ENCODE measurements at places on chromosomes 7 and 10. TPM values are rescaled to one million over a fixed set of nuclear protein-coding genes. Genes with fewer than 3 reads are reported as not detected.

DNA sequence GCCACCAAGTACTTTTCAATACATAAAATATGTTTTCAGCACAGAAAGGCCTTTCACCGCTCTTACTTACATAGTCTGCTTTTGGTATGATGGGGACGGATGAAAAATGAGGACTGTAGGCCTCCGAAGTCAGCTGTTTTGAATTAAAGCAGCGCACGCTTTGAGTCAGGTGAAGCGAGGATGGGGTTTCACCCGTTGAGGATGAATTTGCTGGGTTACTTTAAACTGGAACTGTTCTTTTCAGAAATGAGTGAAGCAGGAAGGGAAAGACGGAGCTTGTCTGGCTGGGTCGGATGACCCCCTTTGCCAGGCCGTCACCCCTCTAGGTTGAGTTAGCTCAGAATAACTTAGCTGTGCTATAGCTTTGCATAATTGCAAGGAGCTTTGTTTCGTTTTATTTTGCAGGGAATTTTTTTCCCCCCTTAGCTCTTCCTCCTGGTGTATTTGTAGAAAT lies 40.0 kb downstream of the CUX1 start:
- no peak for DNase-seq

DNA sequence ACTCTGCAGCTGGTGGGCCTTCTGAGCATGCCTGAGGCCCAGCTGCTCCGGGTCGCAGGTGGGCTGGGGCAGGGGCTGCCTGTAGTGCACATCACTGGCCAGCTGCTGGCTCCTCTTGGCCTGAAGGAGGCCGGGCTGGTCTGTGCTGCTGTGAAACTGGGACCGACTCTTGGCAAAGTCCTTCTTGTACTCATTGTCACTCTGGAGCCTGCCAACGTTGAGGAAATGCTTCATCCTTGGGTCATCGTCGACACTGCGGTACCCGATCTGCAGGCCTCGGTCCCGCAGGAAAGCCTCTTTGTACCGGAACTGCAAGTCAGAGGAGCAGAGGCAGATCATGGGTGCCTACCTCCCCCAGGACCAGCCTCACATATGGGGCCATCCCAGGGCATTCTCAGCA lies 37.7 kb downstream of the HABP2 start:
- no peak for DNase-seq

GRCh38 chr10:19024611-19025010 lies 24.0 kb upstream of the MALRD1 start:
- DNase-seq, result no peak

DNA sequence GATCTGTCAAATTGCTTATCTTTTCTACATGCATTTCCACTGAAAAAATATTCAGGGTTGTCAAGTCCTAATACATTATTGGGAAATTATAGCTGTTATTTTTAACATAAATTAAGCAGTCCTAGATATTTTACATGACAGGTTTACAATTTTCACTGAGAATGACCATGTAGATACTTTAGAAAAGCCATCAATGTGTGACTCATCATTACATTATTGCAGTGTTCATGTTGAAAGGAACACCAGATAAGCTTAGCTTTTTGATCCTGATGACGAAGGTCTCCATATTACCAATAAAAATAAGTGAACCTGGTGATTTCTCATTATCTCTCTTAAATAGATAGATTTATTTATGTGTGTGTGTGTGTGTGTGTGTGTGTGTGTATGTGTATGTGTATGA lies 529.5 kb upstream of the PCDH15 start:
- no peak for DNase-seq

GRCh38 chr7:157010588-157011332 lies at the start of gene MNX1:
TSS of gene MNX1 (minus strand) at chr7:157010663. CDS start at chr7:157010350, 313 bp downstream.
- DNase-seq, result no peak

DNA sequence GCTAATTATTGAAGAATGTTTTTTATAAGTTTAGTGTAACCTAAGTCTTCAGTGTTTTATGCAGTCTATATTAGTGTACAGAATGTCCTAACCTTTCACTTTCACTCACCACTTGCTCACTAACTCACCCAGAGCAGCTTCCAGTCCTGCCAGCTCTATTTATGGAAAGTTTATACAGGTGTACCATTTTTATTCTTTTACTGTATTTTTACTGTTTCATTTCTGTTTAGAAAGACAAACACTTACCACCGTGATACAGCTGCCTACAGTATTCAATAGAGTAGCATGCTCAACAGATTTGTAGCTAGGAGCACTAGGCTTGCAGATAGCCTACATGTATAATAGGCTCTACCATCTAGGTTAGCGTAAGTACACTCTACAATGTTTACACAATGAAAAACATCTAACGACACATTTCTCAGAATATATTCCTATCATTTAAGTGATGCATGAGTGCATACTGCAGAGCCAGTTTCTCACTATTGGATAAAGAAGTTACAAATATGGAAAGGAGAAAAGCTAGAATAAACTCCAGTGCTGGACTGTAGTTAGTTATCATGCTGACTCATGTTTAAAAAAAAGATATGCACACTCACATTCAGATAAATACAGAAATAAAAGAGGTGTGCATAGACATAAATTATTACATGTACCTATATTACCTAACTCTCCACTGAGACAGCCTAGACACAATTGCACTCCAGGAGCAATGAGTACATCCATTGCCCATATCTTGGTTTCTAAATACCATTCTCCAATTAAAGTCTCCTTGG lies 30.4 kb downstream of the STEAP1B start:
- DNase-seq, result no peak

DNA sequence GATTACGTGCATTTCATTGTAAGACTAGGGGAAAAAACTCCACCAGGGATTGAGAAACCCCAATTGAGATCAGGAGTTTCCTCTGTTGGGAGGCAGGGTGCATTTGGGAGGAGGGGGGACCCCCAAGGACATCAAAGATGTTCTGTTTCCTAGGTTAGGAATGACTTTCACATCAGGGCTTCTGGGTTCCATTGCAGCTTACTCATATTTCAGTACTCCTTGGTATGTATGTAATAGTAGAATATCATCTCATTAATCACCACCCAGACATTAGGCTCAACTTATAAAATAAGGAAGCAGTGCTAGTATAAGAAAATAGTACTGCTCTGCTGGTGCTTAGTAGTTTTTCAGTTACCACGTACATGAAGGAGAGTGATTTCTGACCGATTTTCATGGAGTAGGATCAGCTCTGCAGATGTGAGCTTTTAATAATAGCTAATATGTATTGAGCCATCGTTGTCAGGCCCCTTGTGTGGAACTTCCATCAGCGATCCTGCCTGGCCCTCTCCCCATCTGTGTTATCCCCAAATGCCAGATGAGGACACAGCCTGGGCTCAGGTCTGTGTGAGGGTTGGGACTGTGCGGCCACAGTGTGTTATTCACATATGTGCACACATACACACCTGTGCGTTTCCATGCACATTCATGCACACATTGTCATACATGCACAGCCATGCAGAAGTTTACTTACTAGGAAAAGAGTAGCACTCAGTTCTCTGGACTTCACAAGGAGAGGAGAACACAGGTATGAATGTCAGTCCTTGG lies 23.5 kb downstream of the UPP1 start:
- no peak for DNase-seq

GRCh38 chr7:134686786-134687185 lies 40.1 kb downstream of the BPGM start:
- no peak for DNase-seq

METTL27 gene
- 0.41 TPM for total RNA-seq

GRCh38 chr7:44784364-44784763 lies 12.1 kb upstream of the PPIA start:
- no peak for DNase-seq

AHR gene
- 51.8 TPM for total RNA-seq

GRCh38 chr7:131231381-131232220 lies 96.1 kb upstream of the MKLN1 start:
- no peak for DNase-seq

- no peak for DNase-seq
Observed at GRCh38 chr10:48523212-48523819, 81.6 kb downstream of the ARHGAP22 start.

POLR2J2 gene
- total RNA-seq, result 6.1 TPM

CRYGN gene
- not detected for total RNA-seq

GRCh38 chr7:82521906-82522445 lies 78.4 kb upstream of the CACNA2D1 start:
- DNase-seq, result no peak

SEMA3A gene
- 6.6 TPM for total RNA-seq

DNA sequence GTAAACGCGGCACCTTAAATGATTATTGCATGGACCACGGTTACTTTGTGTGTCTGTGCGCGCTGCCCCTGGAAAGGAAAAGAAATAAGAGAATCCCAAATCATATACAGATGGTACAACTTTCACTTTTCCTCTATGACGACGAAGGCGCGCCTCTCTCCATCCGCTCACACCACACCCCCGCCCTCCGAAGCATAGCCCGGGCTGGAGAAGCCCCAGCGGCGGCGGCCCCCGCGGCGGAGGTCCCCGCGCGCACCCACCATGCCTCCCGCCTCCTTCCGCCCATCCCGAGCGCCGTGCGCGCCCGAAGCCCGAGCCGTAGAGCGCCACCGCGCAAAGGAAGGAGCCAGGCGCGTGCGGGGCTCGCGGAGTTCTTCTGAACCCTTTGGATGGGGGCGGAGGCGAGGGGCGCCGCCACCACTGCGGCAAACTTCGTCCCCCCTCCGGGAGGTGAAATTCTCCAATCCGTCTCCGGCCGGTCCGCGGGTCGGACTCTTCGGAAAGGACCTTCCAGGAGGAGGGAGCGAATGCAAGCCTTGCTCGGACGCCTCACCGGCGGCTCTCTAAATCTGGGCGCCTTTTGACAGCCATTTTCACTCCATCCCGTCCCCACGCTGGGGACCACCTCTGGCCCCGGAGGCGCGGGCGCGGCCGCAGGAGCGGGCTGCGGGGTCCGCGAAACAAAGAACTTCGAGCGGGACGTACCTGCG lies 588 bp downstream of the GLI3 start:
- no peak for DNase-seq

SUN3 gene
- 0.64 TPM for total RNA-seq

GRCh38 chr10:75187961-75188426 lies 22.6 kb upstream of the VDAC2 start:
- peak; percentile 36 for DNase-seq

DNA sequence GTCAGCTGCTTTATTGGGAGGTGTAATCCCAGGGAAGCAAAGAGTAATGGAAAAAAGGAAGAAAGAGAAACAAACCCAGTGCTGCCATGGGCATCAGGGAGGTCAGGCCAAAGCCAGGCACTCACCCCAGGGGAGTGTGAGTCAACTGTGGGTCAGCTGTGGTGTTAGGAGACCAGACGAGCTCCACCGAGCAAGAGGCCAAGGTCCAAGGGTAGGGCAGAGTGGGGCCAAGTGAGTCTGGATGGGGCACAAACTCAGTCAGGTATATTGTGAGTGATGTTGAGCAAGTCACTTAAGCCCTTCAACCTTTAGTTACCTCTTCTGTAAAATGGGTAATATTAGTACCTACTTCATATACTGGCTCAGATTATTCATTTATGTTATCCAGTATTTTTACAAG lies 30.4 kb upstream of the CDK13 start:
- no peak for DNase-seq

GRCh38 chr10:73873142-73873837 lies 1.1 kb downstream of the CAMK2G start:
- no peak for DNase-seq

DNA sequence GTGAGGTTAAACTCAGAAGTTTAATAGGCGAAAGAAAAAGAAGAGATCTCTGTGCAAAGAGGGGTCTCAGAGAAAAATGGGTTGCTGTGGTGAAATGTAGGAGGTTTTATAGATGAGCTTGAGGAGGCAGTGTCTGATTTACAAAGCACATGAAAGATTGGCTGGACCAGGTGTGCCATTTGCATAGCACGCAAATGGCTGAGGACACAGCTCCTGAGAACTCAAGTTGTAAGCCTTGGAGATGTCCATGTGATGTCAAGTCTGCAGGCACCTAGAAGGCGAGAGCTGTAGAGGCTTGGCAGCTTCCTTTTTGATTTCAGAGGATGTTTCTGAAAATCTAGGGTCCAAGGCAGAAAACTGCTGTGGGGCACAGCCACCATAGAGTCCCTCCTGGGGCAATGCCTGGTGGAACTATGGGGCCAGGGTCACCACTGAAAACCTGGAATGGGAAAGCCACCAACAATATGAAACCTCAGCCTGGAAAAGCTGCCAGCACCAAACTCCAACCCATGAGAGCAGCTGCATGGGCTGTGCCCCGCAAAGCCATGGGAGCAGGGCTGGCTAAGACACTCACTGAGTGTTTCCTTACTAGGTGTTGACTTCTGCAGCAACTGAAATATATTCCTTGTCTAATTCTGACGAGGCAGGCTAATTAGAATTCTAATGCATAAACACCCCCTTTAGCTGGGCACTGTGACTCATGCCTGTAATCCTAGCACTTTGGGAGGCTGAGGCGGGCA lies 96.9 kb upstream of the TNS3 start:
- DNase-seq, result no peak

DNA sequence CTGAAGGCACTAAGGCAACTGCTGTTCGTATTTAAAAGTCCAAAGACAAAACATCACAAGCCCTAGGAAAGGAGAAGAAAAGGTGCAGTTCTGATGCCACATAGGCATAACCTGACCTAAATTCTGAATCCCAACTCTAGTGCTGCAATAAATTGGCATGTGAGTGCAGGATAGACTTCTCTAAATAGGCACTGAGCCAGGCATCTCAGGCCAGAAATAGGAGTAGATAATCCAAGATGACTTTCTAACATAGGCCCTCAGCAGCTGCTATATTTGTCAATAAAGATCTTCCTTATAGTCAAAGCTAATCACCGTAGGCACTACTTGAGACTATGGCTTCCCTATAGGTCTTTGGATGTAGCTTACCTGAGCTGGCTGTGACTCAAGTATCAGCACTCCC lies 1163.8 kb downstream of the SORCS1 start:
- no peak for DNase-seq

DNA sequence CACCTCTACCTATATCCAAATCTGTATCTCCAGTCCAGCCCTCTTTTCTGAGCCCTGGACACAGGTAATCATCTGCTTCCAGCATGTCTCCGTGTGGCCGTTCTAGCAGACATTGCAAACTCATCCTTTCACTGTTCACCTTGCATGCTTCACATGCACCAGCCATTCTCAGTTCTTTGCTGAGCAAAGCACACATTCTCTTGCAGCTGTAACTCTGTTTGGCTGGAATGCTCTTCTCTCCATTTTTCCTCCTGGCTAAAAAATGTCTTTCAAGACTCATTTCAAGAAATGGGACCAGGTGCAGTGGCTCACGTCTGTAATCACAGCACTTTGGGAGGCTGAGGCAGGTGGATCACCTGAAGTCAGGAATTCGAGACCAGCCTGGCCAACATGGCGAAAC lies 40.3 kb upstream of the NRF1 start:
- DNase-seq, result no peak

CALCR gene
- total RNA-seq, result not detected

GRCh38 chr7:112006071-112006470 lies 200.1 kb downstream of the DOCK4 start:
- no peak for DNase-seq
